Posterior vena cava (tissue), 2 donors: ENCODE measurements at places on chromosomes 4 and X.

- DNase-seq: no peak
Measured at GRCh38 chr4:37802068-37802666, 24.3 kb upstream of the PGM2 start.

GRCh38 chr4:146401274-146401673, 120.5 kb downstream of the SLC10A7 start:
- no peak for DNase-seq

DNA sequence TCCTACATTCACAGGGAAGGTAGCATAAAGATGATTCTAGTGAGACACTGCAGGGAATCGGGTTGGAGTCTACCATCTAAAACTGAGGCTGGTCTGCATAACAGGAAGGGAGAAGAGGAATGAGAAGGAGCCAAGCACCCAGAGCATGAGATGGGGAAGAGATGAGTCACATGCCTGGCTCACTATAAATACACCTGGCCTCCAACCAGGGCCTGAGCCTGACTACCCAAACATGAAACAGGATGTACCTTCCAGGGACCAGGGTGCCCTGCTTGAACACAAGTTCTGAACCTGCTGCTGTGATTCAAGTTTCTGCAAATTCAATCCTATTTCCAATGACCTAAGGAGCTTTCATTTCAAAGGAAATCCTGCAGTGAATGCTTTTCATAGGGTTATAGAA, 24.9 kb downstream of the CD99L2 start:
- no peak for DNase-seq

DNA sequence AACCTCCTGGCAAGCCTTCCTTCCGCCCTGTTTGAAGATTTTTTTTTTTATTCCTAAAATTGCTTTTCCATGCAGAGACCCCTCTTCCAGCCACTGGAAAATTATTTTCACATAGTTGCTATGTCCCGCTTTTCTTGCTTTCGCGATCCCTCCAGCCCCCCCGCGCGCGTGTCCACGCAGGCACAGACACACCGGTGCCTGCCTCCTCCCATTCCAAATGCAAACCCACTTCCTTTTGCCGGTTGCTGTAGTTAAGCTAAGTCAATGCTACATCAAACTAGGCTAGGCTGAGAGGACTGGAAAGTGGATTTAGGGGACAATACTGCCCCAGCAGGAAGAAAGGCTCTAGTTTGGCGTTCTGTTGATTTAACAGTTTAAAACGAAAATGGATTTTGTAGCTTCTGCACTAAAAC, 111.0 kb downstream of the DHX15 start:
- no peak for DNase-seq
